Mesenteric fat pad (tissue), 1 donor: ENCODE measurements at places on chromosomes 13 and 19. TPM values are rescaled to one million over a fixed set of nuclear protein-coding genes. Genes with fewer than 3 reads are reported as not detected.

GRCh38 chr13:51769455-51770127 lies 34.4 kb downstream of the DHRS12 start:
- no peak for DNase-seq

GRCh38 chr19:5031231-5032100 lies 62.6 kb downstream of the KDM4B start:
- DNase-seq: no peak

- no peak for DNase-seq
These were observed 910.8 kb upstream of the MIR17HG start for GRCh38 chr13:90436697-90437096.

- DNase-seq: no peak
These were observed 897 bp upstream of the DMKN start for GRCh38 chr19:35514282-35514809.

GRCh38 chr13:33261387-33262061 lies 24.0 kb downstream of the STARD13 start:
- no peak for DNase-seq

GRCh38 chr13:85659493-85659892 lies 139.7 kb downstream of the SLITRK6 start:
- no peak for DNase-seq

DNA sequence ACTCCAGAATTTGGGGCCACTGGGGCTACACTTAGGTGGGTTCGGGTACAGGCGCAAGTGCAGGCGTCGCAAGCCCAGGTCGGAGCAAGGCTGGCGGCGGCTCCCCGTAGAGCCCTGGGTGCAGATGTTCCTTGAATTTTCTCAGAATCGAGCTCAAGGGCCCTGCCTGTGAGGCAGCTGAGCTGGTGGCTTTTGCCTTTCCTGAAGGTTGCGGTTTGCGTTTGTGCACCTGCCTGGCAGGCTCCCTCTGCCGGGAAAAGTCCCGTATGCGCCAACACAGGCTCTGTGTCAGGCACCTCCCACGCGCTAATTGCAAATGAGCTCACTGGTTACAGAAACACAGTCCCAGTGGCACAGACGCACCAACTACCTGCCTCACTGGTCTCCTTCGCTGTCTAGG lies 5.9 kb downstream of the DOHH start:
- DNase-seq: no peak

GRCh38 chr19:55358493-55358892 lies 4.0 kb upstream of the COX6B2 start:
- no peak for DNase-seq

GRCh38 chr13:75801388-75801945 lies 165.3 kb downstream of the LMO7 start:
- no peak for DNase-seq

- no peak for DNase-seq
These were observed 15.2 kb upstream of the SLC1A5 start for GRCh38 chr19:46803555-46803954.

GRCh38 chr13:30334663-30335386 lies 27.5 kb upstream of the KATNAL1 start:
- DNase-seq: no peak

GRCh38 chr19:14118165-14119051 lies 846 bp upstream of the PRKACA start:
- peak; percentile 94 for DNase-seq

DNA sequence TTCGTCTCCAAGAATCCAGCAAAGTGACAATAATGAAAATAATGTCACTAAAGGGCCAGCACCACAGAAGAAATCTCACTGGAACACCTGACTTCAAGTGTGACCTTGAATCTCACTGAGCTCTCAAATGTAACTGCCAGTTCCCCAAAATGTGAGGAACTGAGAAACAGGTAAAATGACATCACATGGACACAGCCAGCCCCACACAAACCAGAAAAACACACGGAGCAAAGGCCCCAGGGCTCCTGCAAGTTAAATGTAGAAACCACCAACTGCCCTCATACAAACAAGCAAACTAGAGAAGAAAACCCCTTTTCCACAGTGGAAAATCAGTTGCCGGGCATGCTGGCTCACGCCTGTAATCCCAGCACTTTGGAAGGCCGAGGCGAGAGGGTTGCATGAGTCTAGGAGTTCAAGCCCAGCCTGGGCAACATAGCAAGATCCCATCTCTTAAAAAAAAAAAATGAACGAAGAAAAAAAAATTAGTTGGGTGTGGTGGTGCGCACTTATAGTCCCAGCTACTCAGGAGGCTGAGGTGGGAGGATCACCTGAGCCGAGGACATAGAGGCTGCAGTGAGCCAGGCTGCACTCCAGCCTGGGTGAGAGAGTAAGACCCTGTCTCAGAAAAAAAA lies 8.7 kb upstream of the KANK2 start:
- DNase-seq: no peak

- DNase-seq: no peak
These were observed 15.4 kb upstream of the IRGC start for GRCh38 chr19:43700395-43701000.

GRCh38 chr13:73177017-73177416 lies 118.2 kb downstream of the KLF5 start:
- no peak for DNase-seq

GRCh38 chr13:112065521-112065866 lies 1.5 kb upstream of the SOX1 start:
- no peak for DNase-seq

Gene AP2A1
- total RNA-seq: 96.4 TPM

Gene FFAR2
- 2.4 TPM for total RNA-seq

Gene FGF14
- total RNA-seq: 3.1 TPM

Gene PALM
- total RNA-seq: 212 TPM

Gene EDNRB
- total RNA-seq: 144 TPM

Gene IZUMO2
- total RNA-seq: not detected

Gene OSCAR
- 6.6 TPM for total RNA-seq

Gene KLK12
- not detected for total RNA-seq

Gene ZNF285
- 0.93 TPM for total RNA-seq

Gene ZNF880
- total RNA-seq: 13.6 TPM

Gene CNN2
- 124 TPM for total RNA-seq

Gene MEIOSIN
- not detected for total RNA-seq

Gene ZNF30
- 2.2 TPM for total RNA-seq
